ENCODE measurements at places on chromosomes 6 and 20.

DNA sequence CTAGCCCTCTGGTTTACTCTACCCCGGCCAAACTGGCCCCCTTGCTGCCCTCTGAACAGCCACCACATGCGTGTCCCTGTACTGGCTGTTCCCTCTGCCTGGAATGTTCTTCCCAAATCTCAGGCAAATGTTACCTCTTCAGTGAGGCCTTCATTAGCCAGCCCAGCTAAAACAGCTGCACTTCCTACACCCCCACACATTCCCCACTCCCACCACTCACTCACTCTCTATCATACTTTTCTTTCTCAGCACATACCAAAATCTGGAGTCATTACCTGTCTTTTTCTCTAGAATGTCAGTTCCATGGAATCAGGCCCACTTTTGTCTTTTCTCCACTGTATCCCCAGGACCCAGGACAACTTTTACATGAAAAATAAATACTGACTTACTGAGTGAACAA, 401.2 kb upstream of the SULF2 start:
- peak; percentile 93 for DNase-seq

DNA sequence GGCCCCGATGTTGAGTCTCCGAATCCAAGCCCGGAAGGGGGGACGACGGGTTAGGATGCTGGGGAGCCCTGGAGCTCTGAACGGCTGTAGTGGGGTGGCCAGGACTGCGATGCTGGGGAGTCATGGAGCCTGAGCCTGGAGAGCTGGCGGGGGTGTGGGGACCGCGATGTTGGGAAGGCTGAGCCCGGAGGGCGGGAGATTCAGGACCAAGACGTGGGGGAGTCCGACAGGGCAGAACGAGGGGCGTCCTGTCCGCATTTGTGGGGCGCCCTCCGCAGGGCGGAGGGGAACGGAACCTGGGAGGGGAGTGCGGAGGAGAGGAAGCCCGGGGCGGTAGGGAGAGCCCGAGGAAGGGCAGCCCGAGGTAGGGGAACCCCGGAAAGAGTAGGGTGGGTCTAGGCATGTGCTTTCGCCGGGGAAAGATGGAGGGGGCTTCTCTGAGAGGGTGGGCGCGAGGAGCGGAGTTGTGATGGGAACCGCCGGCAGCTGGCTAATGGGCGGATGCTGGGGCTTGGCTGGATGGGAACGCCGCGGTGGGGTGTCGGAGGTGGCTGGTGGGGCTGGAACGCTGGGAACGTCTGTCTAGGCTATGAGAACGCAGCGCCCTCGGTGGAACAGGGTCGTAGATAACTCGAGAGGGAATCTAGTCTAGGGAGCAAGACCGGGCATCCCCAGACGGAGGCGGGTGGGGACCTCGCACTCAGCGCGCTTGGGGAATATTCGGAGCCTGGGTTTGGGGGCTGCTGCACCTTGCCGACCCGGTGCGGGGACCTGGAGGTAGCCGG, 684 bp downstream of the PAQR8 start:
- no peak for DNase-seq

DNA sequence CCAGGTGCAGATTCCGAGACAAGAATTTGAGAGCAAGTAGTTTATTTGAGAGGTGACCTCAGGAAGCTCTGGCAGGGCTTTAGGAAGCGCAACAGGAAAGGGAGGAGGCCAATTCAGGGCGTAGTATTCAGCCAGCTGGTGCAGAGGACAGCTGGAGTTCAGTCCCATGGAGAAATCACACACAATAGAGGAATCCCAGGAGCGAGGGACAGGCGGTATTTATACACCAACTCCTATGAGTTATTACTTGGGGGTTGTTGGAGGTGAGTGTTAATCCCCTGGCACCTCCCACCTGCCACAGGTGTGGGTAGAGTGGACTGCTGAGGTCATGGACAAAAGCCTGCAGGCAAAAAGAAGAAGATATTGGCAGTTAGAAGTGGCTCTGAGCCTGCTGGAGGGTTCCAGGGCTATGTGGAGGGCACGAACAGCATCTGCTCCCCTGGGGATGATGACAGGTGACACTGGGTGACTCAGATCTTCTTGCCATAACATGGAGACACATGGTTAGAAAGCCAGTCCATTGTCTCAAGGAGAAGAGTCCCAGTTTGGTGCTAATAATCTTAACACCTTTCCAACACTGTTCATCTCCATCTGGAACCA, 13.9 kb upstream of the SULF2 start:
- no peak for DNase-seq

- DNase-seq = no peak
Observed at GRCh38 chr20:31604567-31605030, 490 bp upstream of the ID1 start.

All from fibroblast of lung (primary cell).